Stimulated activated CD4-positive, alpha-beta T cell treated with anti-CD3 and anti-CD28 coated beads, Interleukin-12 subunit alpha, Interleukin-12 subunit beta, amount 100 ng/mL, for 48 hours (primary cell): ENCODE measurements at places on chromosomes 6 and 20.

GRCh38 chr6:134778431-134778830 lies 171.5 kb downstream of the ALDH8A1 start:
- no peak for DNase-seq

DNA sequence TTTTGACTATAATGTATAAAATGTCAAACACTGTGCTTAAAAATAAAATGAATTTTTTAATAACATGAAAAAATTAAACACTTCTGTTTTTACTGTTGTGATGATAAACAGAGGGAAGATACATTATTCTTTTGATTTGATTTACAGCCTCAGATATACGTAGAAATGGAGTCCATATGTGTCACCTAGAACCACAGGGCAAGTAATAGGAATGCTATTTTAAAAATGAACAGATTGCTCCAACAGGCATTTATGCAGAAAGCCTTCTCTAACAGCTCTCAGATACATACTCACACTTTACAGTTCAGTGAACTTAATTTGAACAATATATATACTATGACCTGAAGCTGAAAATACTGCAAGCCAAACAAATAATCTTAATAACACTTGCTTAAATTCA lies 1551.0 kb downstream of the GRIK2 start:
- no peak for DNase-seq

- no peak for DNase-seq
Observed at GRCh38 chr20:37723668-37724067, 29.8 kb downstream of the CTNNBL1 start.

DNA sequence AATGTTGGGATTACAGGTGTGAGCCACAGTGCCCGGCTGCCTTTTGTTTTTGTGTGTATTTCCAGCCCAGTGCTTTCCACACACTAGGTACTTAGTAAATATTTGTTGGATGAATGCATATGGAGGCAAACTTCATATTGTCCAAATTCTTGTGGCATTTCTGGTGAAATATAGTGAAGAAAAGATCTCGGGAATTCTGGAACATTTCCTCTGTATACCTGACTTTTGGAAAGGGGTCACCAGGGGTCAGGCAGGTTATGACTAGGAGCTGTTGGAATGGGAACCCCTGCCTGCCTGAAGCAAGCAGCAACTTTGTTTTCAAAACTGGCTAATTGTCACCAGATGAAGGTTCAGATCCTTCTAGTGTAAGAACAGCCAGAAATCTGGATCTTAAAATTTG lies 12.1 kb upstream of the SCP2D1 start:
- no peak for DNase-seq

DNA sequence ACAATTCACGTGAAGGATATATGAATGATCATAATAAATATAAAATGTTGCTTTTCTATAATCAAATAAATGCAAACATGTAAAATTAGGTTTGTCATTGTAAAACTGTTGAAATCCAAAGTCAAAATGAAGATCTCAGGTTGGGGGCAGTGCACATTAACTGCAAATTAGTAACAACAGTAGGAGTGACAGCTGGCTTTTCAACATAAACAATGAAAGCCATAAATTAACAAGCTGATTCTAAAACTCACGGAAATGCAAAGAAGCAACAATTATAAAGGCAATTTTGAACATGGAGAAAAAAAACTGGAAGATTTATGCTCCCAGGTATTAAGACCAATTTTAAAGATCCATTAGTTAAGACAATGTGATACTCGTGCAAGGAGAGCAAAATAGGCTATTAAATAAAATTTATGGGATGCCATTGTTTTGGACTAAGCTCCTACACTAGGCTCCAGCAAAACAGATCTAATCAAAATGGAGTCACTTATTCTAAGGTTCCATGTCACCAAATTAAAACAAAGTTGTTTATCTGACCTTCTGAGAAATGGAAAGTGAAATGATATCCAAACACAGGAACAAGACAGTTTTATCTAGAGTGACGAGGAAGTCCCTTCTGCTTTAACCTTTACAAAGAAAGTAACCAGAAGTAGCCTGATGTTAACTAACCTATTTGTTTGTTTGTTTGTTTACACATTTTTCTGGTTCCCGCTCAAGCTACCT lies 770.8 kb downstream of the EPHA7 start:
- DNase-seq: no peak

DNA sequence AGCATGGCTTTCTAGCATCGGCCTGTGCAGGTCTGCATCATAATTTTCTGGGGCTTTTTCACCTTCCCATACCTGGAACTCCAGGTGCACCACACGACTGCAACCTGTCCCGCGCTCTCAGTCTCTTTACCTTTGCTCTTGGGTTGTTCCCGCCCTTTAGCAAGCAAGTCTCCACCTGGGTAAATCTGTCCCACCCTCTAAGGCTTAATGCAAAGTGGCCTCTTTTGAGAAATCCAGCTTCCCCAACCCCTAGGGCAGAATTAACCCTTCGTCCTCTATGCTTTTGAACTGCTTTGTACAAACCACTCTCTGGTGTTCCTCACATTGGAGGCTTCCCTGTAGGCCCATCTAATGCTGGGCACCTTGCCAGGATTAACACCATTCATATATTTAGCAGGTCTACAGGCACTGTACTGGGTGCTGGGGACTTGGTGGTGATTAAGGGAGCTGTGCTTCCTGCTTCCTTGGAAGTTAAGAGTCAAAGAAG lies 2.8 kb downstream of the ITPR3 start:
- no peak for DNase-seq

DNA sequence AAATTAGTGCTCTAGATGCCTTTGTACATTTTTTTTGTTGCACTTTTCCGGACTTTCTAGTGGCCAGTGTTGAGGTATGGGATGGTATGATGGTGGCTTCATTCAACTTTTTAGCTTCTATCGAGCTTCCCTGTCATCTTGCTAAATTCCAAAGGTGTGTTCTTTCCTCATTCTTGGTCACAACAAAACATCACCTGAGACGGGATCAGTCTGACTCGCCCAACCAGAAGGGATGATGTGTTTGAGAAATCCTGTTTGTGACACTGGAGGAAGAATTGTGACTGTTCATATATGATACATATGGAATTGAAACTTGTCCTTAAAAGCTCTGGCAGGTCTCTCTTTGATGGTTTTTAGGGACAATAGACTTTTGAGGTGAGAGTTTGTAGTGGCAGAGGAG lies 33.8 kb downstream of the KCNS1 start:
- DNase-seq: no peak

DNA sequence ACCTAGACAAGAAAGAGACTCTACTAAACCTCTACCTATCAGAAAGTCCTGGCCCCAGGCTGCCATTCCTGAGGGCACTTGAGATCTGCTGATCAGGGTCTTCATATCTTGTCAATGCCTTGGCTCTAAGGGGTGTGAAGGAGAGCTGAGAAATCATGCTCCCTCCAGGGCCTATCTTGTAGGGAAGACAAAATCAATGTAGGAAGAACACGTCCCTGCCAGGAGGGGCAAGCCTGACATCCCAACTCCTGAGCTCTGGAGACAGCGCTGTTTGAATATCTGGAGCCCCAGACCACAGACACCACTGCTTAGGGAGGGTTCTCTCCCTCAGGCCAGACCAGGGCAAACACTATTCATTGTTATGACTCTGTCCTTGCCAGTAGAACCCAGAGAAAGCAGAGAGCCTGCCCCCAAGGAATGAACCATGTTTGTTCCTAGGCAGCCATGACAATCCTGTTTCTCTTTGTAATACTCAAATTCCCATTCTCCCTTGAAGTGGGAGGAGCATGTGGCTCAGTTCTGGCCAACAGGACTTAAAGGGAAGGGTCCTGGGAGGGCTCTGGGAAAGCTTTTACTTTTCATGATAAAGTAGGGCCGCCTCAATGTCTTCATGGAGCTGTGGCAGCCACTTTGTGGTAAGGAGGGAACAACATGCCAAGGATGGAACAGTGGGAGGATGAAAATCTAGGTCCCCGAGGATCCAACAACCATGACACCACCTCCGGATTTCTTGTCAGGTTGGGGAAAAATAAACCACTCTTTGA lies 1.8 kb upstream of the FASTKD5 start:
- DNase-seq: no peak

GRCh38 chr6:147758303-147758702 lies 249.8 kb downstream of the SAMD5 start:
- no peak for DNase-seq

DNA sequence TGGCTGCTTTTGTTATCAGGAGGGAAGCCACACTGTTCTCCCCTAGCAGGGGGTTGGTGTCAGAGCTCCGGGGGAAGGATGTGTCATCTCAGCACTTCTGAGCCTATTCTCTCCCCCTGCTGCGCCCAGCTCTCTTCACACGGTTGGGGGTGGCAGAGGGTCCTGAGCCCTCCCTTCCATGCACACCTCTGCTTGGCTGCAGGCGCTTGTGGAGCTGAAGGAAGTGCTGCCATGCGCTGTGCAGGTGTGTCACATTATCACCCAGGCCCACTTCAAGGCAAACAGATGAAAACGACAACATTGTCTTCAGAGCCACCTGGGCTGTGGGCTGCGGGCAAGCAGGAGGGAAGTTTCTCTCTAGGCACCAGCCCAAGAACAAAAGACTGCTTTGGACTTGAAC lies 263.4 kb downstream of the BMP7 start:
- DNase-seq: no peak

DNA sequence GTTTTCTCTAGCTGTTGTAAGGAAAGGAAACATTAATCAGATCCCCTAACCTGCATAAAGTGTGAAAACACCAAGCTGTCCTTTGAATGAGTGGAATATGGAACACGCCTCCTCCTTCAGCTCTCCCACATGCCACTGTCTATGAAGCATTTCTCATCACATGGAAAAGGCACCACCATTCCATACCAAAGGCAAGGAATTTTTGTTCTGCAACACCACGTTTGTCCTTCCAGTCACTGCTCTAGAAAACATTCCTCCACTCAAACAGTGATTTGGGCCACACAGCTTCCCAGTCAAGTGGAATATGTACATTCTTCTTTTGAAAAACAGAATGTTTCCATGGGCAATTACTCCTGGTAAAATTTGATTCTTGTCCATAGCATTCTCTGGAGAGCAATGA lies 120.1 kb downstream of the OPRM1 start:
- DNase-seq: no peak

DNA sequence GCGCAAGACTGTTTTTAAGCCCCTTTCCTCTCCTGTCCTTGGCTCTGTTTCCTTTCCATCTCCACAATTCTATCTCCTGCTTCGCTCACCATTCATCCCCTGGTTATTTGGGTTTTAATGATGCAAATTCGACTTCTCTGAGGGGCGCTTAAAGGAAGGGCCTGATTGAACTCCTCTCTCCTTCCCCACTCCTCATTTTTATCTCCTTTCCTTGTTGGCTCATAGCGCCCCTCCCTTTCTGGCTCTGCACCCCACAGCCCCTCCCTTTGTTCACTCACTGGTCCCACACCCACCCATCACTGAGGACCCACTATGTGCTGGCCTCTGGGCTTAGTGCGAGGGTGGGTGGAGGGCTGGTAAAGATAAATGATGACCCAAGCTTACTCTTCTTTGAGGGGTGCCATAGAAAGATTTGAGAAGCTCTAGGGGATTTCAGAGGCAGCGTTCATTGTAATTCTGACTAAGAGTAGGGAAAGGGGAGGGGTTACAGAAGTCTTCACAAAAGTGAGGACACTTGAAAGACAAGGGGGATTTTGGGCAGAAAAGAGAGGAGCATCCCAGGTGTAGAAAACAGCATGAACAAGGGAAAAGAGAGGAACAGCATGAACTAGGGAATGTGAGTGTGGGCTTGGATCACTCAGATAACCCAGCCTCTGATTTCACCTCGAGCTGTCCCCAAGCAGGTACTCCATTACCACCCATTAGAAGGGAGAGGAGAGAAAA lies 507.8 kb downstream of the CD83 start:
- DNase-seq: no peak

- DNase-seq: no peak
Observed at GRCh38 chr6:107101686-107102413, 13.5 kb downstream of the BEND3 start.

DNA sequence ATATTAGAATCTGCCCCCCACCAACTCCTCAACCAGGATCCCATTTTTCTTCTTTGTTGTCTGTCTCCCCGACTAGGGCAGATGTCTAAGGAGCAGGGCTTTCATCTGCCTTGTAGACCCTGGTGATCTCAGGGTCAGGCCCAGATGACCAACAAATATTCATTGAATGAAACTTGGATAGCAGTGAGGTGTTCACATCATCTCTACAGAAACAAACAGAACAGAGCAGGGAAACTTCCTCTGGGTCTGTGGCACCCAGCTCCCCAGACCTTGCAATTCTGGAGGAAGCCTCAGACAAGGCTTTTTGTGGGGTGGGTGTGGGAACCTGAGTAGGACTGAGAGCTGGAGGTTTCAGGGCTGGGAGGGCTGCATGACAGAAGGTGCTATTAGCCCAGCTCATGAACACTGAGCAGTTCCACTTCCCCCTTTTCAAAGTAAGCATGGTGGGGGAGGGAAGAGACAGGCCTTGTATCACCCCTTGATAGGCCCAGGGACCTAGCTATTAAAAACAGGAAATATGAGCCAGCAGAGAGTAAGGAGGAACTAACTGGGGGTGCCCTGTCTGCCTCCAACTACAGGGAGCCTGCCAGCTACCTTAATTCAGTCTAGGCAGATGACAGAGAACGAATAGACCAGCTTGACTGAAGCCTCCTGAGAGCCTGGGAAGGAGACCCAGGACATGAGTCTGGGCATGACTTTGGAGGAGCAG lies 37.3 kb upstream of the TOP1 start:
- DNase-seq: no peak

GRCh38 chr6:43180985-43181384 lies 1.0 kb upstream of the CUL9 start:
- no peak for DNase-seq

GRCh38 chr6:110255211-110255750 lies 75.1 kb downstream of the CDC40 start:
- DNase-seq: no peak

DNA sequence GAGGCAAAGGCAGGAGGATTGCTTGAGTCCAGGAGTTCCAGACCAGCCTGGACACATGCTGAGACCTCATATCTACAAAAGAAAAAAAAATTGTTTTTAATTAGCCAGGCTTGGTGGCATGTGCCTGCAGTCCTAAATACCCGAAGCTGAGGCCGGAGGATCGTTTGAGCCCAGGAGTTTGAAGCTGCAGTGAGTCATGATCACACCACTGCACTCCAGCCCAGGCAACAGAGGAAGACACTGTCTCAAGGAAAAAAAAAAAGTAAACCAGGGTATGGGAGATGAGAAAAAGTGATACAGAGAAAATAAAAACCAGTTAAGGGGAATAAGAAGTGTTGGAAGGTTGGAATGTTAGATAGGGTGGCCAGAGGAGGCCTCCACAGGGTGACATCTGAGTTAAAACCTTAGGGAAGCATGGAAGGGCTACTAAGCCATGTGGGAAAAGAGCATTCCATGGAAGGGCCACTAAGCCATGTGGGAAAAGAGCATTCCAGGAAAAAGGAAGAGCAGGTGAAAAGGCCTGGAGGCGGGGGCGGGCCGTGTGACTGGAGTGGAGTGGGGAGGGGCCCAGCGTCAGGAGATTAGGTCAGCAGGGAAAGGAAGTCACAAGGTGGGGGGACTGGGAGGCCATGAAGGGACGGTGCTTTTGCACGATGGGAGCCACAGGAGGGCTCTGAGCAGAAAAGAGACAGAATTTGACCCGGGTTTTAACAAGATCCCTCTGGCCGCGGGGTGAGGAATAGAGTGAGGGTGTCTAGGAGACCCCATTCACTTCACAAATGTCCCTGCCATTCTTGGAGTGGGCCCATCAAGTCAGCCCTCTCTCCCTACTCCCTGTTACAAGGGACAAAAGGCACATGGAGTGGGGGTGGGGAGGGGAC lies 18.3 kb downstream of the CPNE5 start:
- DNase-seq: no peak

GRCh38 chr20:24964506-24964840 lies 15.4 kb downstream of the CST7 start:
- DNase-seq: no peak

GRCh38 chr6:16770701-16771569 lies 9.7 kb upstream of the ATXN1 start:
- DNase-seq: peak; percentile 73
